ENCODE measurements at places on chromosomes 4 and X.

DNA sequence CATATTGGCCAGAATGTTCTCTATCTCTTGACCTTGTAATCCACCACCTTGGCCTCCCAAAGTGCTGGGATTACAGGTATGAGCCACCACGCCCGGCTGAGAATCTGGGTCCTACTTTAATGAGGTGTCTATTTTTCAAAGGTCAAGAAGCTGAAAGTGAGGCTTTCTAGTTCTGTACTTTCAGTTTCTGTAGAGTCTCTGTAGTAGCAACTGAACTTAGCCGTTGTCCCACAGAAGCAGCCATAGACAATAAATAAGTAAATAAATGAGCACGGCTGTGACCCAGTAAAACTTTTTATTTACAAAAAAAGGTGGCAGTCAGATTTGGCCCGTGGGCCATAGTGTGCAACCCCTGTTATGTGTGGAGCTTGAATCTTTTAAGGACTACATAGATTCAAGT, 92.0 kb downstream of the FNIP2 start:
- DNase-seq, result no peak

GRCh38 chr4:108813261-108813660, 50.4 kb upstream of the ETNPPL start:
- DNase-seq, result no peak

DNA sequence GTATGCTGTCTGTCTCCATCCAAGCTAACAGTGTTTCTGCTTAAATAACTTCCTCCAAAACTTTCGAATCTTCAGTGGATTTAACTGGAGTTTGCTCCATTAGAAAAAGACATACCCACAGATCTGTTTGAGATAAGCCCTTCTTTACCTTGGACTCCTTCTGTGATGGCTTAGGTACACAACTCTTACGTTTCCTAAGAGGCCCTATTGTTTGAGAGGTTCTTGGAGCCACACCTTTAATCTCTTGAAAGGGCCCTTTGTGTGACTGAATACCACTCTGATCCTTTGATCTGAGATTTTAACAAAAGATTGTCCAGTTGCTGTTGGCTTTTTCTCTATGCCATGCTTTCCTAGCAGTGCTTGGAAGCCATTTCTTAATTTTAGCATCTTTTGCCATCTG, 92.5 kb downstream of the AKAP4 start:
- DNase-seq, result no peak

- no peak for DNase-seq
These were observed 5.2 kb downstream of the NLGN4X start for GRCh38 chrX:6223516-6223915.

All from activated CD4-positive, alpha-beta T cell treated with anti-CD3 and anti-CD28 coated beads, Interleukin-2, amount 50 U/mL, for 24 hours (primary cell).